ENCODE measurements at places on chromosomes 3 and 15.

DNA sequence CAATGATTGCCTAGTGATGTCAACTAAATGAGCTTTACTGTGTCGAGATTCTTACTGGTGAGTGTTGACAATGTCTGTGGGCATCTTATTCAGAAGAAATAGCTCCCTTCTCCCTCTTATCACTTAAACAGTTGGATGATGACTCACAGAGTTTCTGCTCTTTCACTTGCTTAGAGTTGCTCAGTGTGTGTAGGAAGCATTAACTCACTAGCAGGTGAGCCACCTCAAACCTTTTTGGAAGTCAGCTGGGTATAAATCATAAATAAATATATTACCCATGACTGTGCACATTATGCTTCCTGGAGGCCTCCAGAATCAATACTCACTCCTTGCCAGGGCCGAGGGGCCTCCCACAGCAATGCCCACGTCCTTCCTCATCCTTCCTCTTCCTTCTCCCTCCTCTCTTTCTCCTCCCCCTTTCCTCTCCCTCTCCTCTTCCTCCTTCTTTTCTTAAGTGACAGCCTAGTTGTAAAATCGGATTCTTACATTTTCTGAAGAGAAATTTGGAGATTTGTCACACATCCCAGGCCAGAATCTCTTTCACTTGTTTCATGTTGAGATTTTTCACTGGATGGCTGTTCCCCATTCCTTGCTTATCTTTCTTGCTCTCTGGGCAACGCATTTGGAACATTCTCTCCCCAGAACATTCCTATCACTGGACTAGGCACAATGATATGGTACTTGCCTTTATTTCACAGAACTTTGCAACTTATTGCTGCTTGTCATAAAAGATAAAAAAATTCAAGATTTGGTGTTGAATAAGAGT, 17.5 kb downstream of the SHC4 start:
- no peak for DNase-seq

DNA sequence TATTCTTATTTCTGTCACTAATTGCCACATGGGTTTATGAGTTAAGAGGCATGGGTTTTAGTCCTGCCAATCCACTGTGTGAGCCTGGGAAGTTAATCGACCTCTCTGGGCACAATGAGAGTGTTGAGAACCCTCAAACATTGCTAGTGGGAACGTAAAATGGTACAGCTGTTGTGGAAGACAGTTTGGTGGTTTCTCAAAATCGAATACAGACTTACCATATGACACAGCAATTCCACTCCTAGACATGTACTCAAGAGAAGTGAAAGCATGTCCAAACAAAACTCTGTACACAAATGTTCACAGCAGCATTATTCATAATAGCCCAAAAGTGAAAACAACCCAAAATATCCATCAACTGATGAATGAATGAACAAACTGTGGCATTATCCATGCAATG, 5.7 kb upstream of the GNB5 start:
- no peak for DNase-seq

DNA sequence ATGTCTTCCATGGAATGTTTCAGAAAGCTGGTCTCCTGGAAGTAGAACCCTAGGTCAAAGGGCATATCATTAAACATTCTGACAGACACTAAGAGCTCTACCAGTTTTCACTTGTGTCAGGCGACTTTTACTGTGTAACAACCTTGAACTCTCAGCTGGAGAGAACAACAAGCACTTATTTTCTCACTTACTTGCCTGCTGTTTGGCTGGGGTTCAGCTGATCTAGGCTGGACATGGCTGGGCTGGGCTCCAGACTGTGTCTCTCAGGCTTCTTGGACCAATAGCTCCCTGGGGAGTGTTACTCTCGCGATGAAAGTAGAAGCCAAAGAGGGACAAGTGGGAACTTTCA, 527.3 kb downstream of the SHQ1 start:
- no peak for DNase-seq

DNA sequence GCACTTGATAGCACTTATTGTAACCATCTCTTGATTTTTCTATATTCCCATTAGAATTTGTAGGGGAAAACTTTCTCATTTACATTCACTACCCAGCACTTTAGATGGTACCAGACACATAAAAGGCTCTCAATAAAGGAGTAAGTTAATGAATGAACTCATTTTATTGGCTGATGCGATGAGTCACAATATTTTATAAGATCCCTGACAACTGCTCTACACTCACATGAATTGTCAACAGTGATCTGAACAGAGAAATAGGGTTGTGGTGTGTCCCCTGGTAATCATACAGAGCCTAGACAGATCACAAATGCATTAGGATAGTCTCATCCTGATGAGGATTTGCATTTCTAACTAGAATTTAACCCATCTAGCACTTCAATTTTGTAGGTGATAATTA, 567.6 kb upstream of the ARPP21 start:
- DNase-seq: no peak

GRCh38 chr15:20295238-20295811, 246.3 kb downstream of the GOLGA6L6 start:
- DNase-seq: no peak

All from NCI-H2029 (cell line).